ENCODE measurements at places on chromosomes 11 and 22.

DNA sequence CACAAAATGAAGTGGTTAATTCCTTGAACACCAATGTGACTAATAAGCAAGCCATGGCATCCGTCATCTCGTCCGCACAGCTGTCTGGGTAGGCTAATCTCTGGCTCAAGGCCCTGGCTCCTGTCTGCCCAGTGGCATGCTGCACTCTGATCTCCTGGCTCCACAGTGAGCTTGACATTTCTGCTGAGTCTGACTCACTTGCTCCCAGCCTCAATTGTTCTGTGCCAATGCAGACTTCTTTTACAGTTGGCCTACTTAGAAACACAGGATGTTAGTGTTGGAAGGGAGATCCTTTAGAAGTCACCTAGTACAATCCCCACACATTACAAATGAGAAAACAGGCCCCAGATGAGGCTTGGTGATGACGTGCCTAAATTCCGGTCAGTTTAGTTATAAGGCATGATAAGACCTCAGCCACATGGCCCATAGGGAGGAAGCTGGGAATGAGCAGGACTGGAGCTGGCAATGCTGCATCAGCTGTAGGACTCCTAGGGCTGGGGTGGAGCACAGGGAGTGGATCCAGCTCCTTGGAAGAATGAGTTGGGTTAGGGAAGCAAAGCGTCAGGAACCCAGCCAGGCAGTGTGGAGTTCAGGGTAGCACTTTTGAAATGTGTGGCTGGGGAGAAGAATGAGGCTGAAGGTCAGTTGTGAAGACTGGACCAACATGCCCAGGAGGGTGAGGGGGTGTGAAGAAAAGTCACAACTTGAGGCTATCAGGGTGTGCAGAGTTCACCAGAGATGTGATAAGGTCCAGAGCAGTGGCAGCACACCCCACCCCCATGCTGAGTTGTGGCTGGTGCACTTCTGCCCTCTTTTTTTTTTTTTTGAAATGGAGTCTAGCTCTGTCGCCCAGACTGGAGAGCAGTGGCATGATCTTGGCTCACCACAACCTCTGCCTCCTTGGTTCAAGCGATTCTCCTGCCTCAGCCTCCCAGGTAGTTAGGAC lies 70.2 kb upstream of the EED start:
- no peak for DNase-seq

GRCh38 chr11:67054346-67054835 lies 2.3 kb upstream of the RHOD start:
- DNase-seq, result no peak

- no peak for DNase-seq
These were observed 113.1 kb upstream of the BLID start for GRCh38 chr11:122229078-122229477.

GRCh38 chr22:18126606-18127005 lies 16.0 kb downstream of the TUBA8 start:
- no peak for DNase-seq

GRCh38 chr11:116271479-116271878 lies 501.3 kb downstream of the BUD13 start:
- no peak for DNase-seq

- no peak for DNase-seq
These were observed 1.8 kb downstream of the IGF2 start for GRCh38 chr11:2137202-2138067.

GRCh38 chr22:42430528-42431125 lies 1.6 kb downstream of the NFAM1 start:
- DNase-seq, result no peak

DNA sequence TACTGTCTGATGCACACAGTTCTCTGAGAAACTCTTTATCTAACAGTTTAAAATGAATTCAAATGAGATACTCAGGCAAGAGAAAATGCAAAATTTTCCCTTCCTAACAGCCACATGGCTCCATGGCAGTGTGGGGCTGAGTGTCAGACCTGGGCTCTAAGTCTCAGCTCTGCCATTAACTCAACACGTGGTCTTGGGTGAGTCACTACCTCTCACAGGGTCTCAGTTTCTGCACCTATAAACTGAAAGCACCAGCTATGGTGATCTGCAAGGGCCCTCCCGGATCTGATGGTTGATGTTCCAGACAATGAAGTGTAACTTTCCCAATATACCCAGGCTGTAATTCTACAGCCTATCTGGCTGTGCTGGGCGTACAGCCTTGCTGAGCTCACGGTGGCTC lies 70.5 kb downstream of the KCNC1 start:
- no peak for DNase-seq

- no peak for DNase-seq
These were observed 19.0 kb upstream of the TP53AIP1 start for GRCh38 chr11:128961645-128962044.

All from activated CD8-positive, alpha-beta memory T cell treated with anti-CD3 and anti-CD28 coated beads for 48 hours (primary cell).